ENCODE measurements at places on chromosomes 6 and 20.
A peak's percentile ranks its signal among the peaks of the same experiment; 100 is the strongest.

DNA sequence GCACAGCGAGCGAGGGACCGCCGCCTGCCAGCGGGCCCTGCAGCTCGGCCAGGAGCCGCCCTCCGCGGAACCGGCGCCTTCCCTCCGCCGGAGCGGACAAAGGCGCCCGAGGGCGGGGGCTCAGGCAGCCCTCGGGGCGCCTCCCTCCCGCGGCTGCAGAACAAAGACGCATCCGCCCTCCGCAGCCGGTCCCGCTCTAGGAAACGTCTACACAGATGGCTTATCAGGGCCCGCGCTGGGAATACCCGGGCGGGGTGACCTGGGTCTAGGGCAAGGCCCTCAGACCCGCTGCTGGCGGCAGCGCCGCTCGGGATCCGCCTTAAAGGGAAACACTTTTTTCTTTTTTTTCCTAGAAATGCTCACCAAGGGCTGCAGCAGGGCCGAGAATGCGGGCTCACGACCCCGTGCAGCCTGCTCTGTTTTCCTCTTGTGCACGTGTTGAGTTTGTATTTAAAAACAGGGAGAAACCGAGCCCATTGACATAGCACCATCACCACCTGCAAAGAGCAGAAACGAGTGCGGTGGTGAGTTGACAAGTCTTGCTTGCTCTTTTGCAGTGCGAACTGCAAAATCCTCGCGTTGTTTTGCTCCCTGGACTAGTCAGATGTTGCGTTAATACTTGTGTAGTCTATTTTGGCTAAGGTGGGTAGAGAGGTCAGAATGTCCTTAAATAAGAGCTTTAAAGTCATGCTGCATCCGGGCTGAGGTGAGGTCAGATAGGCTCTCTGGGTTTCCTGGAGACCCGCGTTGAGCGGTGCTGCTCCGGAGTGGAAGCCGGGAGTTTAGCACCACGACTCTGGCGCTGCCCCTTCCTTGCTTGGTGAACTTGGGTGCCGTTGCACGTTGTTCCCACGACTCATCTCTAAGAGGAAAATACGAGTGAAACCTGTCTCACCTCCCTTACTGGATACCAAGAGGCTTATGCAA, 1.1 kb upstream of the RPS6KA2 start:
- DNase-seq: no peak

DNA sequence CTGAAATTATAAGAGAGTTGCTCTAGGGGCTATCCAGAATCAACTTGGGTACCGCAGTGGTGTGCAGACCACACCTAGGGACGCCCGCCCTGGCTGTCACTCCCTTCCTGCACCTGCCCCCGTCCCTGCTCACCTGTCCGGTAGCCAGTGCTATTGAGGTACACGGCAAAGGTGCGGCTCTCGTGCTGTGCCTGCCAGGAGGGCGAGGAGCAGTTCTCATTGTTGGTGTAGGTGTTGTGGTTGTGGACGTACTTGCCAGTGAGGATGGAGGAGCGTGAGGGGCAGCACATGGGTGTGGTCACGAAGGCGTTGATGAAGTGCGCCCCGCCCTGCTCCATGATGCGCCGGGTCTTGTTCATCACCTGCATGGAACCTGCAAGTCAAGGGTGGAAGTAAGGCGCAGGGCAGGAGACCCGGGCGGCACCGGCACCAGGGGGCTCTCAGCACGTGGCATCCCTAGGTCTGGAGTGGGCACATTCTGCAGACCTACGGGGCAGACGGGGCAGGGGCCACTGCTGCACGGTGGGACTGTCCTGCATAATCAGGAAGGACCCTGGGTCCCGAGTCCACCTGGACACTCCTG, 48.6 kb downstream of the SULF2 start:
- no peak for DNase-seq

DNA sequence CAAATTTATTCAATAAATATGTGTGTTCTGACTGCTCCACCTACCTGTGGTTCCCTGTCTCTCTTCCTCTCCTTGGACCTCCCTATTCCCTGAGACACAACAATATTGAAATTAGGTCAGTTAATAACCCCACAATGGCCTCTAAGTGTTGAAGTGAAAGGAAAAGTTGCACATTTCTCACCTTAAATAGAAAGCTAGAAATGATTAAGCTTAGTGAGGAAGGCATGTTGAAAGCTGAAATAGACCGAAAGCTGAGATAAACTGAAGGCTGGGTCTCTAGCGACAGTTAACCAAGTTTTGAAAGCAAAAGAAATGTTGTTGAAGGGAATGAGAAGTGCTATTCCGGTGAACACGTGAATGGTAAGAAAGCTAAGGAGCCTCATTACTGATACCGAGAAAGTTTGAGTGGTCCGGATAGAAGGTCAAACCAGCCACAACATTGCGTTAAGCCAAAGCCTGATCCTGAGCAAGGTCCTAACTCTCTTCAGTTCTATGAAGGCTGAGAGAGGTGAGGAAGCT, 34.1 kb downstream of the UST start:
- no peak for DNase-seq

GRCh38 chr6:139173172-139173571, 38.3 kb downstream of the HECA start:
- DNase-seq: no peak

GRCh38 chr6:121593011-121593641, 157.7 kb downstream of the GJA1 start:
- DNase-seq: no peak

DNA sequence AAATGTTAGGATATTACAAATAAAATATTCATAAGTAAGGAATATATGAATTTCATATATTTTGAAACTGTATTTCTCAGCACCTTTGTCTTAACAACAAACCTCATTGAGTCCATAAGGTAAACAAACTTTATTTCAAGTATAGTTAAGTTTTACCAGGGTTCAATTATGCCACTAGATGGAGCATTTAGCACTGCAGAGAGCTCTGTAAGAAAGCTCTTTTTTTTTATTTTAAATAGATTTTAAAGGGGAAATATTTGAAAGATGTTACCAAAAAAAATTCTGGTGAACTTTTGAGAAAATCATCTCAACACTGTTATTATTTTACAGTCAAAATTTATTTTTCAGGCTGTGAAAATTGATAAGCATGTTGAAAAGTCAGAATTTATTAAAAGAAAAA, 955.2 kb upstream of the EYS start:
- no peak for DNase-seq

GRCh38 chr6:92587525-92587924, 831.8 kb downstream of the EPHA7 start:
- DNase-seq: no peak

DNA sequence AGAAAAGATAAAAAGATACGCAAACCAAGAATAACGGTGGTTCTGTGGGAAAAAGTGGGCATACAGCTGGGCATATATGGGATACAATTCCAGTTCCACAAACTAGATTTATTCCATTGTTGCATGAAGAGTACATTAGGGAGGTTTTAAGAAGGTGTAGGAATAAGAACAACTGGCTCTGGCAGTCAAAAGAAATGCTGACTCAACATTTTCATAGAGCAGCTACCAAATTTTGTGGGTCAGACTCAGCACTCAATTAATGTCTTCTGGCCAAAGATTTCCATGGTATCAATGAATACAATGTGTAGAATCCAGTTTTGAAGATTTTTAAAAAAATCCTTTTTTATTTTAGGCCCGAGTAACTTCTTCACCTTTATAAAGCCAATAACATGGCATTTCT, 40.2 kb downstream of the TP53INP2 start:
- no peak for DNase-seq

DNA sequence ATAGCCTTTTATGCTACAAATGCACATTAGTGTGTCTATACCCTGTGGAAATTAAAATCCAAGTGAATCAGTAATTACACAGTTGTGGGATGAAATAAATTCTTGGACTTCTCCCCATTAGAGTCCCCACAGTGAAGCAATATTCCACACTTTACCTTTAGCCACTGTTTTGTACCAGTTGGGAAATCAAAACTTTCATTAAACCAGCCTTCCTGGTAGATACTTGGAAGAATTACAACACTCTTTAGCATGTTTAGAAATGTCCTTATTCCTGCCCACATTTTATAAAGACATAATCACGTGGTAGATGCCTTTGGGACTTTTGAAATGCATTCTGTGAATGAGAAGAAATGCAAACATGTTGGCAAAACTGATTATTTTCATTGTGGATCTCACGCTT, 49.0 kb upstream of the ANKEF1 start:
- no peak for DNase-seq

DNA sequence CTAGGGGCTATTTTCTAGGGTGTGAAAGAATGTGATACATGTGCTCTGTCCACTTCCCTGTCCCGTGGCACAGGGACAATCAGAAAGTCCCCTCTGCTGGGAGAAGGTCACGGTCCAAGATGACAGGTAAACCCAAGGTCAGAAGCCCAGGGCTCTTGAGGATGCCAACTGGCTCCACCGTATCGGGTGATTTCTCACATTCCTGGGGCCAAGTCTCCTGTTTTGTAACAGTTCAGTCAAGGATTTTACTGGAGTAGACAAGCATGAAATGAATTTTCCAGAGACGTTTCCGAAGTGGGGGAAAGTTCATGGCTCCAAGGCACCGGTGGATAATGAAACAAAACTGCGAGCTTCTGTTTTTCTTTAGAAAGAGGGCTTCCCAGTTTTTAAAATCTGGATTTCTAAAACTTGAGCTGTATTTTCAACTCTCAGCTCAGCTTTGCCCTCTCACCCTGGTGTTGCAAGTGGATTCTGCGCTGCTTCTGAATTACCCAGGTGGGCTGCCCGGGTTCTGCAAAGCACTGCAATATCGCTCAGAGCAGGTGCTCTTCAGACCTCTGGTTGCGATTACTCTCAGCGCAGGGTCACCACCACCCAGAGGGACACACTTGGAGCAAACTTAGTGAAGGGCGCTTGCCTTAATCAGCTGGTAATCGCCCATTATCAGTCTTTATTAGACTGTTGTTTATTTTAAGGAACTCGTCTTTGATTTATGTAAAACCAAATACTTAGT, 64.4 kb upstream of the TMEM170B start:
- no peak for DNase-seq

DNA sequence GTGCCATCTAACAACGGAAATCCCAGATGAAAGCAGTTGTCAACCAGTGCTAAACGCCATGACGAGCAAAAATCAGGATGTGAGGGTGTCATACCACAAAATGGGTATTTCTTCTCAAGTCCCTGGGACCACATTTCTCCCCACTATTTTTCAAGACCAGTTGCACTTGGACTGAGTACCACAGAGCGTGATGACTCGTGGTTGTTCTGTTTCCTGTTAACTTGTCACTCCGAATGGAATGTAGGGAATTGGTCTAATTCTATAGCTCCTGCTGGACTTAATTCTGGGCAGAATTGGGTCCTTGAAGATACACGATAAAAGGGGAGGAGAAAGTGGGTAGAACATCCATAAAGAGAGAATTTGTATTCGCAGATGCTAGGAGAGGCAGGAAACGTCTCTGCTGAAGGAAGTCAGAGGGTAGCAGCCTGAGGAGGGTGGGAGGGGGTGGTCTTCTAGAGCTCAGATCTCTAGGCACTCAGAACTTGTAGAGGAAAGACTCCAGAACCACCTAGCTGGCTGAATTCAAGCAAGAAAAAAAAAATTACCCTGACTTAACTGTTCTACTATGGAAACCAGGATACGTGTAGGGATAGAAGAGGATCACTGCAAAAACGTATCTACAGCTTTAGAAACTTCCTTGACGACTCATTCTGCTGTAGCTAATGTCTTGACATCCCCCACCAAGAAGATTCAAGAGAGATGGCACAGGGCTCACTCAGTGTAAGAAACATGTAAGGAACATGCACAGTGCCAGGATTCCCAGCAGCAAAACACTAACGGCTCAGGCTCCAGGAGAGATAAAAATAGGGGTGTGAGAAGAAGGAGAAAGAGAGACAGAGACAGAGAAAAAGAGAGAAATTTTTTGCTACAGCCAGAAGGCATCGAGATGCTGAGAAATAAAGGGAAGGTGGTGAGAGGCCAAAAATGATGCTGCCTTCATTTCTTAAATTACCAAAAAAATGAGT, 494.7 kb downstream of the CD83 start:
- no peak for DNase-seq

DNA sequence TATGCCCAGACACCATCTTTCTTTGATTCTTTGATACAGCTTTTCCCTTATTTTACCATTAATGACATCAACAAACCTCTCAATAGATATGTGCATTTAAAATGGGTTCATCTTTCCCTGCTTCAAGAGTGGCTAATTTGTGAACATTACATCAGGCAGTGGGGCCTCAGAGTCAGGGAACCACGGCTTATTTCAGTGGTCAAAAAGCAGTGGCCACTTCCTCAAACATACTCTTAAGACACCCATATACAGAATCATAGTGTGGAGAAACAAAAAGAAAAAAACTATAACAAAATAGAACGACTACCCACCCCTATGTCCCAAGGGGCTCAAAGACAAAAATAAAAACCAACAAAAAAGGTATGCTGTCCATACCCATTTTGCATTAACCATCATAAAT, 12.9 kb downstream of the SALL4 start:
- DNase-seq: no peak

- DNase-seq: peak; percentile 55
Measured at GRCh38 chr6:35302604-35303241, 5.1 kb downstream of the DEF6 start.

GRCh38 chr6:16181439-16182297, 52.8 kb downstream of the MYLIP start:
- no peak for DNase-seq
